Stimulated activated naive CD4-positive, alpha-beta T cell (primary cell): ENCODE measurements at places on chromosomes 16 and 17.

- DNase-seq: no peak
Measured at GRCh38 chr17:40108970-40109824, 8.8 kb upstream of the NR1D1 start.

GRCh38 chr17:36515837-36516236 lies 18.8 kb downstream of the MYO19 start:
- DNase-seq: no peak

GRCh38 chr17:43456661-43457361 lies 27.0 kb upstream of the DHX8 start:
- no peak for DNase-seq

DNA sequence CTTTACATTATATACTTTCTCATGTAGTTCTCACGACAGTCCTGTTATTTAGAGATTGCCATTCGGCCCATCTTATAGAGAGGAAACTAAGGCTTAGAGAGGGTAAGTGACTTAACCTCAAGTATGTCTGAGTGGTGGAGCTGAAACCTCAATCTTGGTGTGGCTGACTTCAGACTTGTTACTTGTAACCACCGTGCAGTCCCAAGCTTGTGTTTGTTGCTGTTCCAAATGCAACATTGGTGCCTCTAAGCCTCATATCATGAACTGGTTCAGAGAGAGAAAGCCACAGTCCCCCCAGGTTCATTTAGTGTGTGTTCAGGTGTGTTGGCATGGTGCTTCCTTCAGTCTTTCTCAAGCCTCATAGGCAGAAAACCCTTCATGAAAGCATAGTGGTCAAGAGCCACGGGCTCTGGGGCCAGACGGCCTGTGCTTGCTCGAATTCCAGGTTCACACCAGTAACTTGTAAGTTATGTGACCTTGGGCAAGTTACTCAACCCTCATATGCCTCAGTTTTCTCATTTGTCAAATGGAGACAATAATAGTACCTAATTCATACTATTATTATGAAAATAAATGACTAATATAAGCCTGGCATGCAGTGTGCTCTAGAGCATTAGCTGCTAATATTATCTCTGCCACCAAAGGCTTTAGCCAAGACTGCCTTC lies 39.9 kb downstream of the CDH1 start:
- no peak for DNase-seq

GRCh38 chr16:1971796-1972489 lies at the start of gene TBL3:
Gene TBL3 (plus strand): TSS chr16:1972053. CDS start chr16:1972165, 112 bp downstream.
- peak; percentile 96 for DNase-seq

DNA sequence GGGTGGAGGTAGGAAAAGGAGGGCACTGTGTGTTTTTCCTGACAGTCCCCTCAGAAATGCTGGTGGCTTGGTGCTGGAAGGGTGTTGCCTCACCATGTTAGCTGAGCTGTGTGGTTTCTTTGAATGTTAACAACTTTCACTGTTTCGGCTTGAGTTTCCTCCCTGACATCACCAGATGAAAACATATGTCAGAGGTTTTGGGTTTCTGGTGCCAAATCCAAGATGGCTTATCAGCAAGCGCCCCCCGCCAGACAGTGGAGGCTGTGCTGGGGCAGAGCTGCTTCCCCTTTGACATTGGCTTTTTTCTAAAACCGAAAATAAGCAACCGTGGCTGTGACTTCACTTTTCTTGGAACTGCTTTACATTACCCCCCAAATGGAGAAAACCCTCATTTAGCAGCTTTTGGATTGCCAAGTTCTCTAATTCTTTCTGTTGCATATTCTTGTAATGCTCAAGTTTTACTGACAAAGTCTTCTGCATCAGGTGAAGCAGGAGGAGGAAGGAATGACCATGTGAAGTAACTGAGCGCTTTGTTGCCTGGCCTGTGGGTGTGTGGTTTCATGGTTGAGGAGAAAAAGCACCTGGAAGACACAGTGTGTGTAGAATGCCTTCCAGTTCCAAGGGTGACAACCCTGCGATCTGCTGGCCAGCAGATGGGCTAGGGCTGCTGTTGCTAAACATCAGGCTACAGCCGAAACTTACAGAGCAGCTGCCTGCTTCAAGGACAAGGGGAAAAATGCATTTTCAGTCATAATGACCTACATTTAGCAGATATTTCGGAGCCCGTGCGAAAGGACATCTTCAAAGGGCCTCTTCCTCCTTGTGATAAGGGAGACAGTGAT lies 9.7 kb downstream of the RMI2 start:
- DNase-seq: peak; percentile 85

DNA sequence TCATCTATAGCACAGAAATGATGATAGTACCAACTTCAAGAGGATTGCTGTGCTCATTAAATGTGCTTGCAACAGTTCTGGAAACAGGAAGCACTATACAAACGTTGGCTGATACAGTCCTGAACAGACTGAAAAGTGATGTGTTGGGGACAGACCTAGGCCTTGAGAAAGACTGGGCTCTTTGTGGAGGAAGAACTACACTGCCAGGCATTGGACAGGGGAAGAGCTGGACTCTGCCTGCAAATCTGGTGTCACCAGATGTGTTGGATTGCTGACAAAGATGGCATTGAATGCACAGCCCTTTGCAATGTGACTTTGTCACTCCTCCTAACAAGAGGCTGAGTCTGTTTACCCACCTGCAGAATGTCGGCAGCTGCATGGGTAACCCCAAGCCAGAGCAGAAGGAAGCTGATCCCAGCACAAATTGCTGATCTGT lies 12.4 kb upstream of the ST6GALNAC2 start:
- no peak for DNase-seq

DNA sequence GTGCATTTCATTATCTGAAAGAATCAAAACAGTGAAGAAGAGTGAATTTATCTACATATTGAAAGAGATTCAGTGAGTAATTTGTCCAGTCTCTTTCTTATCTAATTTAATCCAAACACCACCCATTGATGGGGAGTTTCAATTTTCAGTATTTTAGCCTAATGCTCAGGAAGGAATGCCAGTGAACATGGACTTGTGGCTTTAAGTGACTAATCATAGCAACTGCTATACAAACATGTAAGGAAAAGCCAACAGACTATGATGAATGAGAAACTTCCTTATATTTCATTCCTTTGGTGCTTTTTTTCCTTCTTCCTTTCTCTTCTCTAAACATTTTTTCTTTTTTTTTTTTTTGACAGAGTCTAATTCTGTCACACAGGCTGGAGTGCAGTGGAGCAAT lies 885.8 kb downstream of the KCNJ2 start:
- DNase-seq: no peak

DNA sequence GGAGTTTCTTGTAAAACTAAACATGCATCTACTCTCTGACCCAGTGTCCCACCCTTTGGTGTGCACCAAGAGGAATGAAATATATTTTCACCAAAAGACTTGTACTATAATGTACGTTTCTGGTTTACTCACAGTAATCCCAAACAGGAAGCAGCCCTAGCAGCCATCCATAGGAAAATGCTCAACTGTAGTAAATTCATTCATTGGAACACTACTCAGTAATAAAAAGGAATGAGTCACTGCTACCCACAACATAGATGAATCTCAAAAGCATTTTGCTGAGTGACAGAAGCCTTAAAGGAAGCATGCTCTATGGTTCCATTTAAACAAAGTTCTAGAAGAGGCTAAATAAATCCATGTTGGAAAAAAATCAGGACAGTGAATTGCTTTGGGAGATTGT lies 37.6 kb upstream of the DHRS7B start:
- DNase-seq: no peak

GRCh38 chr16:85935974-85936760 lies 37.2 kb downstream of the IRF8 start:
- peak; percentile 74 for DNase-seq

GRCh38 chr17:79990051-79990592 lies 45.5 kb downstream of the TBC1D16 start:
- no peak for DNase-seq

GRCh38 chr17:4744999-4745969 lies 5.6 kb upstream of the CXCL16 start:
- no peak for DNase-seq

- no peak for DNase-seq
Measured at GRCh38 chr16:77336637-77337036, 98.2 kb downstream of the ADAMTS18 start.

DNA sequence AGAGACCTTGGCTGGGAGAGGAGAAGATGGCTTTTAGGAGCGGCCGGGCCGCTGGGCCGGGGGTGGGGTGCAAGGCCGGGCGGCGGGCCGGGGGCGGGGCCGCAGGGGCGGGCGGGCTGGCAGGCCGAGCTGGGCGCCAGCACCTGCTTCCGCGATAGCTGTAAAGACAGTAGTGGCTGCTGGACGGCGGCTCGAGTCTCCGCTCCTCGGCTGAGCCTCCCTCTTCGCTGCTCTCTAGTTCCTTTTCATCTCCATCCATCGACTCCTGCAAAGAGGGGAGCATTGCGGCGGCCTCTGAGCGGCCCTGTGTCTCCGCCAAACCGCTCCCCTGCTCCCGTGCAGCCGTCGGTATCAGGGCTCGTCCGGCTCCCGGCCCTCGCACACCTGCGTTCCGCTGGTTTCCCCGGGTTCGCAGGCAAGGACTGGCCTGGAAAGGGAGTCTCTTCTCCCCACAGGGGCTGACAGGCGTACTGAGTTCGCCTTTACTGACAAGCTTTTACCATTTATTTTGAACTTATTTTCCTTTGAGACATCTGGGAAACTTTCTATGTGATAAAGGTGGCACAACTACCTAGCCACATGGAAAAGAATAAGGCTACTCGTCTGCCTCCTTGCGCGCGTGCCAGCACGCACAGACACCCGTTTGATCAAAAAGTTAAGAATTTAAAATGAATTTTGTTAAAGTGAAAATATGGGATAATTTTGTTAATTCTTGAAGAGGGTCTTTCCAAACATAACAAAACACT lies at the start of gene C17orf75:
Gene C17orf75, minus strand, starts transcription at position 317 of the 746 bp plus-strand sequence. Its CDS starts 34 bp downstream, at position 283.
- DNase-seq: peak; percentile 61

- no peak for DNase-seq
Measured at GRCh38 chr17:8300226-8300625, 5.0 kb upstream of the SLC25A35 start.

DNA sequence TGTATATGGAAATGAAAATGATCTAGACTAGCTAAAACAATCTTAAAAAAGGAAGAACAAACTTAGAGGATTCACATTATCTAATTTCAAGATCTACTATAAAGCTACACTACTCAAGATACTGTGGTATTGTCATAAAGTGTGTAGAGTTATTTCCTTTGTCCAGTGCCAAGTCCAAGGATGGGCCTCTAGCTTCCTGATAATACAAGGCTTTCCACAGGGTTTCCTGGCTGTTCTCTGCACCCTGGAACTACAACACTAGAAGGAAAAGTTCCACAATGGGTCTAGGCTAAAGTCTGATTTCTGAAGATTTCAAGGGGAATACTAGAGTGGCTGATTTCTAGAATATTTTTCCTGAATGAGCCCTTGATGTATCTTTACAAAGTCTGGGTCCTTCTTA lies 34.2 kb downstream of the TBC1D3B start:
- DNase-seq: no peak

DNA sequence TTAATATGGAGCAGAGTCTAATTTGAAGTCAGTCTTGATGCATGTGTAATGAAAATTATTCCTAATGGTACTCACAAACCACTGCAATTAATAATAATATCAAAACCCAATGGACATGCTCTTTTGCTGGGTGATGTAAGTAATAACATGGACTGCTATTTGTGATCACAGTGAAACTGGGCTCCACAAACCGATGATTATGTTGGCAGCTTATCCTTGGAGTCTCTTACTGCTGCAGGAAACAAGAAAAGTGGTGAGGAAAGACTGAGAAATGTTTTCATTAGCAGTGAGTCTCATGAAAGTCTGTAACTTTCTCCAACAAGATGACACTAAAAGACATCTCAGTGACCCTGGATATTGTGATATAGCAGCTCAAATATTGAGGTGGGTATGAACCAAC lies 45.2 kb downstream of the TMEM100 start:
- no peak for DNase-seq

DNA sequence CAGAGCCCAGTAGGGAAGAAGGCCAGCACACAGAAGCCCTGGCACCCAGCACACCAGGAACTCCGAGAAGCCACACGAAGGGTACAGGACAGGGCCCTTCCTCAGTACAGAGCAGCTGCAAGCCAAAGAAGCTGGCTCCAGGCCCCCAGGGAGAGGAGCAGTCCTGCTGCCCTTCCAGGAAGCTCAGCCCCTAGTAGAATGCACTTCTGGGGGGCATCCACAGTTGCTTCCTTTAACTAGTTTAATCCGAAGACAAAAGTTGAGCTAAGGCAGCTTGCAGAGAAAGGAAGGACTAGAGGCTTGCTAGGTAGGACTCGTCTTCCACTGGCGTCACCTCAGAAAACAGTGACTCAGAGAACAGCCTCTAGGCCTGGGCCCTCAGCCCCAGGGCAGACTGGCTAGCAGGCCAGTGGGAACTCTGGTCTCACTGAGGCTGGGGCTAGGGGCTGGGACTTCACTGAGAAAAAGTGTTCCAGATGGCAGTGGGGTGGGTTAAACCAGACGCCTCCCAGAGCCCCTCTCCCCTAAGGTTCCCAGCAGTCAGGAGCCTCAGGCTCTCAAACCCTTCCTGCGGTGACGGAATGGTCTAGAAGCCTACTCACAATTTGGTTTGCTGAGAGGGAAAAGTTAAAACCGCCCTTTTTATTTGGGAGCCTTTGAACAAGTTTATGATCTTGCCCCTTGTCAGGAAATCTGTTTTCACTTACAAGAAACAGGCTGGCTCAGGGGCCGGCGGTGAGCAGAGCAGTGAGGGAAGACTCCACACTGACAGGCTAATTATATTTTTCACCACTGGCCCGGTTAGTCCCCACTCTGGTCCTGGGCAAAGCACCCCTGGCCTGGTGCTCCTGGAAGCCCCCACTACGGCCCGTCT lies 41.4 kb downstream of the ACTG1 start:
- no peak for DNase-seq
